ENCODE measurements at places on chromosomes 12 and 14. TPM values are rescaled to one million over a fixed set of nuclear protein-coding genes. Genes with fewer than 3 reads are reported as not detected.

GRCh38 chr14:81423504-81423903, 23.4 kb upstream of the STON2 start:
- DNase-seq, result no peak
- H3K27me3 ChIP-seq, result no peaks in the 10 kb centered on the region
- H3K4me3 ChIP-seq, result no peak overlapping the region
- no peak overlapping the region for H3K27ac ChIP-seq

- H3K36me3 ChIP-seq, result no peaks in the 10 kb centered on the region
- H3K4me1 ChIP-seq, result no peaks in the 10 kb centered on the region
- no peak overlapping the region for H3K27ac ChIP-seq
Observed at GRCh38 chr14:38992067-38992844, 110.8 kb downstream of the SEC23A start.

- no peaks in the 10 kb centered on the region for H3K36me3 ChIP-seq
- no peaks in the 10 kb centered on the region for H3K27me3 ChIP-seq
- DNase-seq, result no peak
- no peaks in the 10 kb centered on the region for H3K4me1 ChIP-seq
- H3K27ac ChIP-seq, result no peak overlapping the region
Observed at GRCh38 chr14:58979325-58979724, 209.1 kb upstream of the DAAM1 start.

DNA sequence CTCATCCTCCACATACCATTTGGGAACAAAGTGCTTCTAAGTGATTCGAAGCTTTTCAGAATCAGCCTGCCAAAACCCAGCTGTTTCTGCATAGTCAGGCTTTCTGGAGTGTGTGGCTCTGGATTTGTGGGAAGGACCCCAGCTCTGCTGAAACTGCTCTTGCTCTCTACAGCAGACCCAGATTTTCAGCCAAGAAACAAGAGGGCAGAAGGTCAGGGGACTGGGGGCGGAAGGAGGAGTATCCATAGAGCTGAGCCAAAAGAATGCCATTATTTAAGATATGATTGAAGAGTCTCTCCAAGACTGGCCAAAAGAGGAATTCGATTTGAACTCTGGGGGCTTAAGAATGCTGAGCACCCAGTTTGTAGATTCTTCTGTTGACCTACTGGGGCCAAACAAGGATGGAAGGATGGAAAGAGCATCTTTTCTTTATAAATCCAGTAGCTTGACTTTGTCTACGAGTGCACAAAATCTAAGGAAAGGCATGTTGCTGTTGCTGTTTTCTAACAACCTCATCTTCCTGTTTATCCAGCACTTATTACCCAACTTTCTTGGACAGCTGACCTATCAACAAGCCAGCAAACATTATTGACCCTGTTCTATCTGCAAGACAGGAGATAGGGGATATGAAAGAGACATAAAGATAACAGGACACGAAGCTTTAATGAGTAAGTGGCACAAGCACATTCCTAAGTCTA, 29.2 kb downstream of the FBLN5 start:
- peak overlapping the region; percentile 56 for H3K27ac ChIP-seq
- no peak overlapping the region for H3K4me3 ChIP-seq
- DNase-seq, result no peak

- DNase-seq, result no peak
- H3K4me1 ChIP-seq, result no peaks in the 10 kb centered on the region
- H3K4me3 ChIP-seq, result no peak overlapping the region
- no peaks in the 10 kb centered on the region for H3K27me3 ChIP-seq
- H3K36me3 ChIP-seq, result no peaks in the 10 kb centered on the region
Observed at GRCh38 chr14:42111355-42111754, 504.7 kb downstream of the LRFN5 start.

- no peak overlapping the region for H3K4me3 ChIP-seq
- DNase-seq, result no peak
- H3K27me3 ChIP-seq, result no peaks in the 10 kb centered on the region
- H3K4me1 ChIP-seq, result peaks cover 35% of the 10 kb centered on the region
Observed at GRCh38 chr14:51394384-51394783, 154.3 kb downstream of the TMX1 start.

DNA sequence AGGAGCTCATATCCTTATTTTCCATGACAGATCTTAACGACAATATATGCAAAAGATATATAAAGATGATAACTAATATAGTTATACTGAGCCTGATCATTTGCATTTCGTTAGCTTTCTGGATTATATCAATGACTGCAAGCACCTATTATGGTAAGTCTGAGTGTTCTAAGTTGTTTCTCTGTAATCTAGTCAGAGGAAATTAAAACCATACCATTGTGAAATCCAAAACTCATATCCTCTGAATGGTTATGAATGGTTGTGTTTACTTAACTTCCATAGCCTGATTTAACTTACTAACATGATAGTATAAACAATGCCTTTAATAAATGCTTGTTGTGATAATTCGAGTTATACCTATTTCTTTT, 760 bp downstream of the TMEM19 start:
- peaks cover 35% of the 10 kb centered on the region for H3K4me1 ChIP-seq
- peak overlapping the region; percentile 92 for H3K27ac ChIP-seq
- H3K27me3 ChIP-seq, result no peaks in the 10 kb centered on the region

DNA sequence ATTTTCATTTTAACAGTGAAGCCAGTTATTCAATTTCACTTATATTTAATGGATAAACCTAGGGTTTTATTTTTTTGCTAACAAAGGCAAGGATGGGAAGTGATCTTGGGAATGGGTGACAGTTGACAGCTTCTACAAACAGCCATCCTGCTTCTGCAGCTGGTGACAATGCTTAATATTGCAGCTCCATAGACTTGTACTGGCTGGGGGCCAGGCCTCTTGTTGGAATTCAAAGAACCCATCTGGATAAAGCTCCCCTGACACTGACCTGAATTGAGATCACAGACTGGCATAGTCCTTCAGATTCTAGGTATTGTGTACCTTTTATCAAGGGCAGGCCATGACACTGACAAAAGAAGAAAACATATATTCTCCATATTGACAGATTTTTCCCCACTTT, 664.6 kb upstream of the FOXG1 start:
- no peak overlapping the region for H3K4me3 ChIP-seq
- H3K4me1 ChIP-seq, result no peaks in the 10 kb centered on the region
- H3K36me3 ChIP-seq, result no peaks in the 10 kb centered on the region
- H3K27me3 ChIP-seq, result no peaks in the 10 kb centered on the region

DNA sequence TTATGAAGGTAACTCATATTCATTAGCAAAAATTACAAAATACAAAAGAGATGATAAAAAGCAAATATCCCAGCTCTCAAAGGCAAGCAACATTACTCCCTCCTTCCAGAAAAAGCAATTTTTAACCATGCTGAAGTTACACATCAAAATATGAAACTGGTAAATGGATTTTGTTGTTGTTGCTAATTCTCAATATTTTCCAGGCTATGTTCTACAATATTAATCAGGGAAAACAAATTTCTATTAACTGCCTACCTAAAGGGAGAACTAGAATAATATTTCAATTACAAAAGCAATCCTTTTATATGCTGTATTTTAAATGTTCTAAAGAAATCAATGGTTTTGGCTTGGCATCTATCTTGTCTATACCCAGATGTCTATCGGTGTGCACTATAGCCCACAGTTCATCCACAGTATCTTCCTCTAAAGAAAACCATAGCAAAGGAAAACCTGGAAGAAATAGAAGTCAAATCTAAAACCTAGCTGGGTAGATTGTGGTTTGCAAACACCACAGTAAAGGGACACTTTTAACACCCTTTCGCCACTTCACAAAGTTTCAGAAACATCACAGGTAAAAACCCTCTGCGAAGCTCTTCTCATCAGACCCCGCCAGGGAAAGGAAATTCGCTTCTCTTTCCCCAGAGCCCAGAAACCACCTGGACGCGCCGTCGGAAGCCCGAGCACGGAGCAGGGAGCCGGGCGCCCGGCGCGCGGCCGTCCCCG, 32.0 kb downstream of the TC2N start:
- no peak for DNase-seq
- no peaks in the 10 kb centered on the region for H3K27me3 ChIP-seq
- peak overlapping the region; percentile 66 for H3K4me3 ChIP-seq
- peaks cover 21% of the 10 kb centered on the region for H3K4me1 ChIP-seq
- H3K36me3 ChIP-seq, result no peaks in the 10 kb centered on the region
- peak overlapping the region; percentile 78 for H3K27ac ChIP-seq

DNA sequence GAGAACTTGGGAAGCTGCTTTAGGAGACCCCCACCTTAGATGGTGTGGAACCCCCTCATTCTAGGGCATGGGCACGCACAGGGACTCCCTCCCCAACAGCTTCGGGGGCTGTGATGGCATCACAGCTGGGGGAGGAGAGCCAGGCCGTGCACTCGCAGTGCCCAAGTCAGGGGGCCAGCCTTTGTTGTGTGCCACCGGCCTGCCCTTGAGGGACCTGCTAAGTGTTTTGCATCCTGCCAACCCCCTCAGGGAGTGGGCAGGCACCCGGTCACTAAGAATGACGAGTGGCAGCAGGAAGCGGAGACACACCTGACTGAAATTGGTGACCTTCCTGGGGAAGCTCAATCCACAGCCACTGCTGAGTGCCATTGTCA, 334.9 kb upstream of the SFSWAP start:
- no peak overlapping the region for H3K27ac ChIP-seq
- H3K27me3 ChIP-seq, result no peaks in the 10 kb centered on the region
- H3K4me1 ChIP-seq, result peaks cover 27% of the 10 kb centered on the region
- no peaks in the 10 kb centered on the region for H3K36me3 ChIP-seq
- no peak for DNase-seq
- no peak overlapping the region for H3K4me3 ChIP-seq

GRCh38 chr12:54562750-54563356, 13.5 kb downstream of the PDE1B start:
- H3K36me3 ChIP-seq, result no peaks in the 10 kb centered on the region
- DNase-seq, result no peak
- H3K4me3 ChIP-seq, result no peak overlapping the region
- no peaks in the 10 kb centered on the region for H3K27me3 ChIP-seq
- H3K4me1 ChIP-seq, result peaks cover 8% of the 10 kb centered on the region

DNA sequence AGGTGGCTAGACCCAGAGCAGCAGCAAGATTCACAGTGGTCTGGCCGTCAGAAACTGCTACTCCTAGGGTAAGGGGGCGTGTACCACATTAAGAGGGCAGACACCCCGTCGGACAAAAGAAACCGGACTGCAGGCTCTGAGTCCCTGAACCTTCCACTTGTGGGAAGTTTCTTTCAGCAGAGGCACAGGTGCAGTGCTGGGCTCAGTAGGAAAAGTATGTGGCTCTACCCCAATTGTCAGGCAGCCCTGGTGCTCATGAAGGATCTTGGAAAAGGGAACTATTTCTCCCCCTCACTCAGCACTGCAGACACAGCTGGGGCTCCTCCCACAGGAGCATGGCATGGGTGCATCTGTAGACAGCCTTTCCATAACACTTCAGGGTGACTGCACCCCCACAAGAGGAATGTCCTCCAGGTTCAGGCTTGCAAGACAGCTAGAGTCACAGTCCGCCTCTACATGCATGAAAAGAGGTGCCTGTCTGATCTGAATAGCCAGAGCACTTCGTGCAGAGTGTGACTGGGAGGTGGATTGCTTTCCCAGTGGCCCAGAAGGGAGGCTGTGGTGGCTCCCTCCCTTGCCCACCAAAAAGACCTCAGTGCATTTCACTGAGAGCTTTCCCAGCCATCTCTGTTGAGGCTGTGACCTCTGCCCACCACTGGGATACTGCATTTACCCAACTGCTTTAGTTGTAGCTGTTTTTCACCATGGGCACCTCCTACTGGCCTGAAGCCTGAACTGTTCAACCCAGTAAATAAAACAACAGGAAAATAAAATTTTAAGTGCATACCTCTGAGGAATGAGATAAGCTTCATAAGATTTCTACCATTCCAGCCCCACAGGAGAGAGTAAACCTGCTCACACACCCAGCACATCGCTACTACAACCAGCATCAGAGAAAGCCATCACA, 14.2 kb downstream of the CEP128 start:
- no peak overlapping the region for H3K4me3 ChIP-seq
- H3K4me1 ChIP-seq, result no peaks in the 10 kb centered on the region
- DNase-seq, result no peak

DNA sequence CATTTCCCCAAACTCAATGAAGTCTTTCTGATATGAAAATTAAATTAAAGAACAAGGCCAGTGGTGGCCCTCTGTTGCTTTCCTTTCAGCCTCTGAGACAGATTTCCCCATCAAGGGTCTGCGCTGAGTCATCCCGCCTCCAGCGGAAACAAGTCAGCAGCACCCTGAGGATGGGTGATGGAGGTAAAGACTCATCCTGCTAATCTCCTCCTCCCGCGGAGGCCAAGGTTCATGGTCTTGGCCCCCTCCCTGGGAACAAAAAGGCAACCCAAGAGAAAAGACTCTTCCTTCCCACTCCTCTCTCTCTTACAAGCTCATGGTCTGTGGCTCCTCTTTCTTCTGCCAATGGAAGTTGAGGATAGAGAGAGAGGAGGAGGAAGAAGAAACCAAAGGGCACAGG, 9.0 kb upstream of the NUMB start:
- H3K4me1 ChIP-seq, result peaks cover 2% of the 10 kb centered on the region
- DNase-seq, result no peak
- H3K4me3 ChIP-seq, result no peak overlapping the region

DNA sequence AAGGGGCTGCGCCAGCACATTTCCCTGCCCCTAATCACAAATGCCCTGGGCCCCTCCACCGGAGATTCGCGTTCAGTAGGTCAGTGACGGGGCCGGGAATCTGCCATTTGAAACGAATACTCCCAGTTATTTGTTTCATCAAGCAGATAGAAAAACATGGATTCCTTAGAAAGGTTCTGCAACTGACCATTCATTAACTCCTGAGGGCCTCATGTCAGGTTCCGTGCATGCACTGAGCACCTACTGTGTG, 25.6 kb upstream of the UBC start:
- H3K27me3 ChIP-seq, result no peaks in the 10 kb centered on the region
- H3K4me3 ChIP-seq, result peak overlapping the region; percentile 48
- no peak for DNase-seq
- H3K27ac ChIP-seq, result peak overlapping the region; percentile 97
- peaks cover 22% of the 10 kb centered on the region for H3K4me1 ChIP-seq

DNA sequence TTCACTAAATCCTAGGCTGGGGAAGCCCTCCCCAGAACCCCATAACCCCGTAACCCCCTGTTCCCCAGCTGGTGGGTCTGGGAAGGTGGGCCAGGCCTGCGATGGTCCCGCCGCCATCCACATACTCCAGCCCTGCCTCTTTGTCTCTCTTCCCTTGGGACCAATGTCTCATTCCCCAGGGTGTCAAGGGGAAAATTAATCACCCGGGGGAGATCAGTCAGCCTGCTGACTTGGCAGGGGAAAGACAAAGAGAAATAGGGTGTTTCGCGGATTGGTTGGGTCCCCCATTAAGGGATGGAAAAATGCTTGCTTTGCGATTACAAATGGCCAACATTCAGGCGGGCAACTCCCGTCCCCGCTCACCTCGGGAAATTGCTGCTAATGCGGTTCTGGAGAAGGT, 60.6 kb upstream of the LHX5 start:
- no peak overlapping the region for H3K4me3 ChIP-seq
- H3K4me1 ChIP-seq, result no peaks in the 10 kb centered on the region
- no peak for DNase-seq
- H3K27ac ChIP-seq, result no peak overlapping the region
- no peaks in the 10 kb centered on the region for H3K27me3 ChIP-seq
- no peaks in the 10 kb centered on the region for H3K36me3 ChIP-seq

C12orf50 gene
- total RNA-seq, result not detected

SIX1 gene
- 3.7 TPM for total RNA-seq

SMARCC2 gene
- 95.3 TPM for total RNA-seq

DBX2 gene
- not detected for total RNA-seq

ADAMTS20 gene
- not detected for total RNA-seq

ERBB3 gene
- 53.8 TPM for total RNA-seq

TIGAR gene
- 0.98 TPM for total RNA-seq
